Femur (tissue), 1 donor: ENCODE measurements at places on chromosomes 7 and 10.

- no peak for DNase-seq
Observed at GRCh38 chr7:8378349-8379019, 54.9 kb upstream of the NXPH1 start.

DNA sequence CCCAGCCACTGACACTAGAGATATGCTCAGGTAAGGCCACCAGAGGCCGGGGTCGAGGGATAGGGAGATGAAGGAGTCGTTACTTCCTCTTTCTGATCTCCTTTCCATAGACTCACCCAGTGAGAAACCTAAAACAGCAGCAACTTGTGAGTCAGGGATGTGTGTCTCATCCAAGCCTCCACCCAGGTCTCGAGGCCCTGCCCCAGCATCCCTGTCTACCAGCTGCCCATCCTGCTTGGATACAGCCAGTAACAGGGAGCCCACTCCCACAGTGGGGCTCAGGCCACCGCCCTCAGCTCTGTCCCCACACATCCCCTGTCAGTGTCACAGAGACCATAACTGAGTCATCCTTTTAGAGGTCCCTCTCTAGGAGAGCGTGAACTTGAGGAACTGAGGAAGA lies 49.6 kb upstream of the CHST15 start:
- DNase-seq: no peak

- no peak for DNase-seq
Observed at GRCh38 chr7:8500286-8500685, 66.9 kb downstream of the NXPH1 start.

DNA sequence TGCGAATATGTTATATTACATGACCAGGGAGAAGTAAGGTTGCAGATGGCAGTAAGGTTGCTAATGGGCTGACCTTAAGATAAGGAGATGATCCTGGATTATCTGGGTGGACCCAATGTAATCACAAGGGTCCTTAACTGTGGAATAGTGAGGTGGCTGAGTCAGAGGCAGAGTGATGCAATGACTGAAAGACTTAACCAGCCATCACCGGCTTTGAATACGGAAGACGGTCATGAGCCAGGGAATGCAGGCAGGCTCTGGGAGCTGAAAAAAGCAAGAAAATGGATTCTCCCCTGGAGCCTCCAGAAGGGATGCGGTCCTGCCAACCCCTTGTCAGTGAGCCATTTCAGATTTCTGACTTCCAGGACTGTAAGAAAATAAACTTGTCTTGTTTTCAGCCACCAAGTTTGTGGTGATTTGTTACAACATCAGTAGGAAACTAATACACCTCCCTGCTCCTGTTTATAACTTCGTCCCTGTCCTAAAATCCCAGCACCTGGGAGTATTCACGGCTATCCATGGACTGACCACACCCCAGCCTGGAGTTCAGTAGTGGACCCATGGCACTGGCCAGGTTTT lies 4.6 kb upstream of the C10orf95 start:
- DNase-seq: no peak

DNA sequence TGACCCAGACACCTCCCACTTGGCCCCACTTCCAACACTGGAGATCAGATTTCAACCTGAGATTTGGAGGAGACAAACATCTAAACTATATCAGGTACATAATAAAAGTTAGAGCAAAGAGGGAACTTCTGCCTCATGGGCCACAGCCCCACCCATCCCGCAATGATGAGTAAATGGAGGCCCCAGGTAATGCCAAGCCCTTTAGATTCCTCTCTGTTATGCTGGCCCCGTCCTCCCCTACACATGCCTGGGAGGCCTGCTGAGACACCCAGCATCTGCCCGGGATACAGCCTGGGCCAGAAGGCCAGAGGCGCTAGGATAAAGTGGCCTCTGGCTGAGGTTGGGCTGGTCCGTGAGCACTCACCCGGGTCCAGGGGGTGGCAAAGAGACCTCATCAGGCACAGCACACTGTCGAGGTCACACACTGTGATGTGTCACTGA lies 185.5 kb upstream of the SH2B2 start:
- no peak for DNase-seq

- DNase-seq: no peak
Observed at GRCh38 chr7:80002865-80003264, 131.8 kb upstream of the GNAI1 start.

- DNase-seq: no peak
Observed at GRCh38 chr10:63236113-63236935, 103.2 kb downstream of the NRBF2 start.

GRCh38 chr7:101273206-101273605 lies 28.3 kb upstream of the FIS1 start:
- no peak for DNase-seq

- no peak for DNase-seq
Observed at GRCh38 chr7:25843467-25843866, 308.5 kb upstream of the NFE2L3 start.

- DNase-seq: no peak
Observed at GRCh38 chr7:46581268-46581667, 660.2 kb upstream of the IGFBP3 start.

DNA sequence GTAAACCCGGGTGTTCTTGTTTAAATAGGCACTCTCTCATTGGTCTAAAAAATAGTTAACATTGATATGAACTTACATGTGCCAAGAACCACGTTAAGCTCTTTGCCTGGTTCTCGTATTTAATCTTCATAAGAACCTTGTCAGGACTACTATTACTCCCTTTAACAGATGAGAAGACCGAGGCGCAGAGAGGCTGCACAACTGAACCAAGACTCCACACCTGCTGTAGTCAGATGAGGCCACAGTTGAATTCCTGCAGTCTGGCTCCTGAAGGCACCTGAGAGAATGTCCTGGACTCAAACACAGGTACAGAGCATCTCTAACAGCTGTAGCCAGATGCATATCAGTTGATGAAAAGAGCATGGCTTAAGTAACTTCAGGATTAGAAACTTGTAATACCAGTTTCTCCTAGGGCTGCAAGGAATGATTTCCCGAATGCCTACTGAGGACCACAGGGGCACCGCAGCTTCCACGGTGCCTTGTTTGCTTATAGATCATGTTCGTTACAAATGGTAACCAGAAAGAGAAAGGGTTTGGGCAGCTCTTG lies 9.5 kb downstream of the DDC start:
- DNase-seq: no peak

- DNase-seq: peak; percentile 15
Observed at GRCh38 chr10:73791871-73792400, 6.5 kb downstream of the ZSWIM8 start.

- DNase-seq: no peak
Observed at GRCh38 chr7:158550886-158551452, 36.7 kb downstream of the PTPRN2 start.

DNA sequence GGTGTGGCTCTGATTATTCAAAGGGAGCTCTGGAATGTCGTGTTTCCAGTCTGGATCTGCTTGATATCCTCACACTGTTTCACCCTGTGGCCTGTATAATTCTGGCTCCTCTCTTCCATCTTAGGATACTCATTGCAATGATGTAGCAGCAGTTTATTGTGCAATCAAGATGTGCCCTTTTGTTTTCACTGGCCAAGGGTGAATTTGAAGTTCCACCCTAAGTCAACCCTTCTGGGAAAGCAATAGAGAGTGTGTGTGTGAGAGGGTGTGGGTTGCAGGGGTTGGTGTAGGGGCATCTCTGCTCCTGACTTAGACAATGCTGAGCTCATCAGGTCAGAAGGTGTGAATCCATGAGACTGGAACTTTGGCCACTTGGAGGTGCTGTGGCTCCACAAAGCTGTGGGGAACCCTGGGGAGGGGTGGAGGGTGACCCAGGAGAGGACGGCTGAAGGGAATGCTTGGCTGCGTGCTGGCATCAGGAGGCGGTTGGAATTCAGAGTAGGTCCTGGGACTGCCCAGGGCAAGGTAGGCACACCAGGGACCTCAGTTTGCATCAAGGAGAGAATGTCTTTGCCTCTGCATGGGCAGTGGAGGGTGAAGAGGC lies 118.0 kb upstream of the PRSS58 start:
- no peak for DNase-seq

DNA sequence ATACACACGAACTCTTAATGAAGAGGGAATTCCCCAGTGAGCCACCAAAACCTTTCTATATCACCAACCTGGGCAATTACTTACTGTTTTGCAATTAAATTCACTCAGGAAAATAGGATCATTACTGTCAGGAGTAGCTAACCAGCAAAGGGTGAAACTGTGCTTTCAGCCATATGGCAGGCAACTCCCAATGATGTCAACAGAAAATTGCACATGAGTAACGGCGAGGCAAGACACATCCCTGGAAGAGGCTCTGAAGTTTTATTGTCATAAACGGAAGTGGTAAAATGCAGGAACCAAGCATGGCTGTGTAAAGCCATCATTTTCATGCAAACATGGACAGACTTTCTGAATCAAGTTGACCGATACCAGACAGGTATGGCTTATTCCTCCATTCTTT lies 548.9 kb upstream of the AUTS2 start:
- no peak for DNase-seq

- DNase-seq: no peak
Observed at GRCh38 chr7:30005464-30005863, 15.9 kb upstream of the SCRN1 start.
